ENCODE measurements at places on chromosomes 2 and 18. TPM values are rescaled to one million over a fixed set of nuclear protein-coding genes. Genes with fewer than 3 reads are reported as not detected.

DNA sequence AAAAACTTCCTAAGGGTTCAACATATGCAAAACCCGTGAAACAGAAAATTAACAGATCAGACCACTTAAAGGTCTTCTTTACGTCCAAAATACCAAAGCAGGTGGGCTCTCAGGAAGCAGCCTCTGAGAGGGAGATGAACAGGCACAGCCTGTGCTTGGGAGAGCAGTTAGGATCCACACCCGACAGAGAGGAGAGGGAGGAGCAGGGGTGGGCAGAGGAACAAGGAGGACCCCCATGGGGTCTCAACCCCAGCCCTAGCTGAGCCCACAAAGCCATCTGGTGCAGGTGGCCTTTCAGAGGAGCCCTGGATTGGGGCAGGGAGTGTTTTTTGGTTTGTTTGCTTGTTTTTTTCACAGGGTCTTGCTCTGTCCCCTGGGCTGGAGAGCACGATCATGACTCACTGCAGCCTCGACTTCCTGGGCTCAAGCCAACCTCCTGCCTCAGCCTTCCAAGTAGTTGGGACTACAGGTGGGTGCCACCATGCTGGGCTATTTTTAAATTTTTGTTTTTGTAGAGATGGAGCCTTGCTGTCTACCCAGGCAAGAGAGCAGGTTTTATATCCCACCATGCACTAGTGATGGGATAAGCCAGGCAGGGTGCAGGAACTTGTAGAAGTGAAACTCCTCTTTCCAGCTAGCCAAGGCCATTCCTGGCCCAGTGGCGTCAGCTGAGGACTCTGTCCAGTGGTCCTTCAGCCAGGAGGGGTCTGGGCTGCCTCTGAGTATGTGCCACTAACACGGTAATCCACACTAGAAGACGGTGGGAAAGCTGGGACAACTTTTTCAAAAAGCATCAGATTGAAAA, 154.1 kb upstream of the HDAC4 start:
- DNase-seq, result no peak

GRCh38 chr18:44679914-44680272, 795 bp upstream of the SETBP1 start:
- no peak for DNase-seq

DNA sequence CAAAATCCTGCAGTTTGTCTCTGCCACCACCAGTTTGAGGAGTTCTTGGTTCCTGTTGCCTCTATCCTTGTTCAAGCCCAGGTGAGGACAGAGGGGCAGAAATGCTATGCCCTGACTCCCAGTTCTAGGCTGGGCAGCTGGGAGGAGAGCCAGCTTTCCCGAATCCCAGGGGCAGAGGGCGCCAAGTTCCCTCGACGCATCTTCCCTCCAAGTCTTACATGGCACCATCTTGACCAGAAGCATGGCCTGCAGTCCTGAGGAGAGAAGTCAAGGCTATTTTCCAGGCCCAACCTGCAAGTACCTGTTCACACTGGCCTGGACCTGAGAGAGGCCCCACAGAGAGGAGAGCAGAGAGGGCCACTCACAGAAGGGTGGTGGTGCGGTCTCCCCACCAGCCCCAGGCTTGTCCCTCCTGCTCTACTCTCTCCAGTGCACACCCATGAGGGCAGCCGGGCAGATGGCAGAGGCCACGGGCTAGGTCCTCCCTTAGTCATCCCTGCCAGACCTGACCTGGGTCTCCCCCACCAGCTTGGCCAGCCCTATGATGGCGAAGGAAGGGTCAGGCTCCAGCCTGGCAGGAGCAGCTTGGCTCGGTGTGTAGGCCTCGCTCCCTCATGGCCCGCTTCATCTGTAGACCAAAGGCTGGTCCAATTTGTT, 115.7 kb upstream of the MSTN start:
- no peak for DNase-seq

DNA sequence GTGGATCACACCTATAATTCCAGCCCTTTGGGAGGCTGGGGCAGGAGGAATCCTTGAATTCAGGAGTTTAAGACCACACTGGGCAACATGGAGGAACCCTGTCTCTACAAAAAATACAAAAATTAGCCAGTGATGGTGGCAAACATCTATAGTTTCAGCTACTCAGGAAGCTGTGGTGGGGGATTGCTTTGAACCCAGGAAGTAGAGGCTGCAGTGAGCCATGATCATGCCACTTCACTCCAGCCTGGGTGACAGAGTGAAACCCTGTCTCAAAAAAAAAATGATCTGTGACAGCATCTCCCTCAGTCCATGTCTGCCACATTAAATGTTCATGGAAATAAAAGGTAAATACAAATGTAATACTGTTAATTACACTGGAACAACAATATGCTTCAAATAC, 121.4 kb upstream of the COL5A2 start:
- no peak for DNase-seq

GRCh38 chr2:14560716-14561115, 71.8 kb upstream of the LRATD1 start:
- DNase-seq, result no peak

DNA sequence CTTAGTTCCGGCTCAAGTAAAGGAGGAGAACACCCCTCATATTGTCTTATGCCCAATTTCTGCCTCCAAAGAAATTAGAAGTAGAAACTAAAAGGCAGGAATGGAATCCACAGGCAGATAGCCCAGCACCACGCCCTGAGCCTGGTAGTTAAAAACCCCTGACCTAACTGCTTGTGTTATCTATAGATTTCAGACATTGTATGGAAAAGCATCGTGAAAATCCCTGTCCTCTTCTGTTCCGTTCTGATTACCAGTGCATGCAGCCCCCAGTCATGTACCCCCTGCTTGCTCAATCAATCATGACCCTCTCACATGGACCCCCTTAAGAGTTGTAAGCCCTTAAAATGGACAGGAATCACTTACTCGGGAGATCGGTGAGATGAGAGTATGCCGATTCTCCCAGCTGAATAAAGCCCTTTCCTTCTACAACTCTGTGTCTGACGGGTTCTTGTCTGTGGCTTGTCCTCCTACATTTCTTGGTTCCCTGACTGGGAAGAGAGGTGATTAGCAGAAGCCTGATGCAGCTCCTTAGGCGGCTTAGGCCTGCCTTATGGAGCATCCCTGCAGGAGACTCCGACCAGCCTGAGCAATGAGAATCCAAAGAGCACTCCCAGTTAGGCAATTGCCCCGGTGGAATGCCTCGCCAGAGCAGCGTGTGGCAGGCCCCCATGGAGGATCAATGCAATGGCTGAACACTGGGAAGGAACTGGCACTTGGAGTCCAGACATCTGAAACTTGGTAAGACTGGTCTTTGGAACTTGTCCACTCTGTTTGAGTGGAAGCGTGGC, 362.6 kb upstream of the TCF4 start:
- DNase-seq, result no peak

- DNase-seq, result no peak
Observed at GRCh38 chr2:82165377-82165776, 1860.8 kb upstream of the LRRTM1 start.

DNA sequence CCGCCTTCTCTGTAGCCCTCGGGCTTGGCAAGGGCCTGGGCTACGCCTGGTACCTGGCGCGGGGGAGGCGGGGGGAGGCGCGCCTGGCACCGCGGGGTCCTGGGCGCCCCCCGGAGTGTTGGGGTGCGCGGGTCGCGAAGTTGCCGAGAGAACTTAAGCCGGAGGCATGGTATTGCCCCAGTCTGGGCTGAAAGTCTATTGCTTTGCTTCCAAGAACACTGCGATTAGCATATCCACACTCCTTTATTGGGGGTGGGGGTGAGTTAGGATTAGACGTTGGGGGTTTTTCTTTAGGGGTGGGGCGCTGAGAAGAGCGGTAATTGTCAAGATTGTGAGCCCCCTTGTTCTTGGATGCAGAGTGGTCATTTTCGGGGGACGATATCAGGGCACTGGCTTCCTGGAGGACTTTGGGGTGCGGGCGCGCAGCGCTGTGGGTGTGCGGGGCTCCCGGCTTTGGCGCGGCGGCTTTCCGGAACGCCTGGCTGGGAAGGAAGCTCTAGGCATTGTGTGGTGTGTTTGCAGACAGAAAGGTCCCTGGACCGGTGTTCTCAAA, 798 bp downstream of the TANC1 start:
- no peak for DNase-seq

- DNase-seq, result peak; percentile 76
Observed at GRCh38 chr2:234427081-234428061, 69.5 kb downstream of the ARL4C start.

- no peak for DNase-seq
Observed at GRCh38 chr18:24674200-24674599, 213.8 kb downstream of the HRH4 start.

LOXL3 gene
- total RNA-seq, result 1.8 TPM

LRRTM1 gene
- total RNA-seq, result not detected

All from pulmonary artery endothelial cell (primary cell).